ENCODE measurements at places on chromosomes 2 and 18. TPM values are rescaled to one million over a fixed set of nuclear protein-coding genes. Genes with fewer than 3 reads are reported as not detected.

GCG gene
- total RNA-seq, result not detected

DNA sequence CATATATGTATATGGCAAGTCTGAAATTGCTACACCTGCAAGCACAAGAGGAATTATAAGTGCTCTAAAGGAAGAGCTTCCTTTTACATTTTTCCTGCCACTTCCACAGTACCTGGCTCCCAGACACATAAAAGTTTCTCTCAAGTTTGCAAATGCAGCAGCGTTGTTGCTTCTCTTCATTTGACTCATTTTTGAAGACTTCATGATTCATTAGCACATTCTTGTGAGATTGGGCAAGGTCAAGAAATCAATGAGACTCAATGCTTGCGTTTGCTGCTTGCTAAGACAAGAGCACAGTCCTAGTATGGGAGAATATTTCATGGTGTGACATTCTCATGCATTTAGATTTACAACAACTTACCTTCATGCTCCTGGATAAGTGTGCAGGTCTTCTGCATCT, 42.6 kb upstream of the PDCL3 start:
- no peaks in the 10 kb centered on the region for H3K4me1 ChIP-seq
- no peak overlapping the region for H3K4me3 ChIP-seq
- no peak for DNase-seq
- H3K27me3 ChIP-seq, result no peaks in the 10 kb centered on the region
- no peak overlapping the region for H3K27ac ChIP-seq
- H3K36me3 ChIP-seq, result no peaks in the 10 kb centered on the region

GRCh38 chr2:188785490-188785889, 188.7 kb upstream of the COL3A1 start:
- H3K27ac ChIP-seq, result peak overlapping the region; percentile 87
- H3K4me3 ChIP-seq, result no peak overlapping the region
- no peaks in the 10 kb centered on the region for H3K27me3 ChIP-seq
- no peak for DNase-seq
- H3K36me3 ChIP-seq, result no peaks in the 10 kb centered on the region

LAMA1 gene
- total RNA-seq, result 0.32 TPM

DNA sequence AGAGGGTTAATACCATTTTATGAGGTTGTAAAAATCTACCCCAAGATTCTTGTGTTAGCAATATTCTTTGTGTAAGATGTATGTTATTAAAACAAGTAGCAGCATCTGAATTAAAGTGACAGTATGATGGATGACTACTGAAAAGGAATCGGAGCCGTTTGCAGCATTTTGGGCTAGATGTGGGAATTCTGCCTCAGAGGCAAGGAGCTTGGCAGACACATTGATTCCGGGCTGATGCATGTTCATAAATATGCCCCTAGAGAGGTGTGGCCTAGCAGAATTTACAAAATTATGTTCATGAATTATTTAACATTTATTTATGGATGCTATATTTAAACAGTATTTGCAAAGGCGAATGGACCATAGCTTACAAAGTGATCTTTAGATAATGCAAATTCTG, 389.0 kb upstream of the ETAA1 start:
- H3K27me3 ChIP-seq, result no peaks in the 10 kb centered on the region
- DNase-seq, result no peak
- H3K36me3 ChIP-seq, result no peaks in the 10 kb centered on the region
- no peak overlapping the region for H3K4me3 ChIP-seq
- no peaks in the 10 kb centered on the region for H3K4me1 ChIP-seq
- H3K27ac ChIP-seq, result no peak overlapping the region

LRRC30 gene
- not detected for total RNA-seq

DNA sequence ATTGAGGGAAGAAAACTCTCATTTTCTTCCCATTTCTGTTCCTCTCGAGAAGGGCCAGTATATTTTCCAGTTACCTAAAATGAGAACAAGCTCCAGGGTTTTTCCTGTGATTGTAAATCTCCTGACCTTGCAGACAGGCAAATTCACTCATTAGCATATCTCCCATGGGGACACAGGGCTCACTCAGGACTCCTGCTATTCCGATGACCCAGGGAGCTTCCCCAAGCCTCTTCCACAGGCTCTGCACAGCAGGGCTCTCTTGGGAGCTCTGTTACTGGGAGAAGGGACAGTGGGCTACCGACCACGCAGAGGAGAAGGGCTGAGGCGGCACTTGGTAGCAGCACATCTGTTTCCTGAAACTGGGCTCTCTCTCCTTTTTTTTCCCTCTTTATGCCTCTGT, 135.2 kb upstream of the CAPN13 start:
- H3K4me3 ChIP-seq, result no peak overlapping the region
- H3K27me3 ChIP-seq, result no peaks in the 10 kb centered on the region
- no peak for DNase-seq
- no peak overlapping the region for H3K27ac ChIP-seq
- H3K4me1 ChIP-seq, result no peaks in the 10 kb centered on the region

ANKRD53 gene
- total RNA-seq, result 0.66 TPM

DNA sequence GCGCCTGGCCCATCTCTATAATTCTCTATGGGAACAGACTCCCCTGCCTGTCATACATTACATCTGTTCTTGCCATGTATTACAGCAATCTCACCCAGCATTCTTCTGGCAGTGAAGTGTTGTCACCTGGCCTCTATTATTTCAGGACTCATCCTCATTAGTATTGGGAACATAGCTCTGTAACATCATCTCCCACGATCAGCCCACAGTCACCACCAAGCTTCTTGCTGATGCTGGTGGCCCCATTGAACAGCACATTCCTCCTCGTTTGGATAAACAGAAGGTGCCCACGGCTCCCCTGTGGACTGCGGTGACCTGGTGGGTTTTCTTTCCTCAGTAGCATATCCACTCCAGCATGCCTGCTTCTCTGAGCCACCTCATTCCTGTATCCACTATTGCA, 21.5 kb downstream of the CHCHD5 start:
- H3K36me3 ChIP-seq, result no peaks in the 10 kb centered on the region
- no peak overlapping the region for H3K4me3 ChIP-seq
- no peaks in the 10 kb centered on the region for H3K4me1 ChIP-seq
- no peak for DNase-seq

Data from esophagus muscularis mucosa (tissue), 4 donors.